ENCODE measurements at places on chromosomes 7 and 10.

DNA sequence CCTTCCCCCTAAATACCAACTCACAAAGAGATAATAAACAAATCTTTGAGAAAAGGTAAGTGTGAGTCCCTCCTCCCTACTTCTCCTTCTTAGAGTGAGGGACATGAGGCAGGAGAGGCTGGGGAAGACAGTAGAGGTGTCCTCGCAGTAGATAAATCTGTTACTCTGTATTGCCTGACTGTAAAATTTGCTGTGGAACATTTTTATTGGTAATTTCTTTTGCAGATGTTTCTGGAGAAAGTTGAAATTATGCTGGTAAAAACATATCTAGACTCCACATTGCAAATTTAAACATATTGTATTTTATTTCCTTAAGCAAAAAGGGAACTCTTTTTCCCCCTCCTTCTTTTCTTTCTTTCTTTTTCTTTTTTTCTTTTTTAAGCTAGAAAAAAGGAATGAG lies 58.5 kb downstream of the PLCE1 start:
- no peak for DNase-seq

GRCh38 chr10:116606061-116606483 lies 14.7 kb upstream of the PNLIPRP2 start:
- no peak for DNase-seq

GRCh38 chr10:2618690-2619089 lies 448.7 kb upstream of the PFKP start:
- no peak for DNase-seq

DNA sequence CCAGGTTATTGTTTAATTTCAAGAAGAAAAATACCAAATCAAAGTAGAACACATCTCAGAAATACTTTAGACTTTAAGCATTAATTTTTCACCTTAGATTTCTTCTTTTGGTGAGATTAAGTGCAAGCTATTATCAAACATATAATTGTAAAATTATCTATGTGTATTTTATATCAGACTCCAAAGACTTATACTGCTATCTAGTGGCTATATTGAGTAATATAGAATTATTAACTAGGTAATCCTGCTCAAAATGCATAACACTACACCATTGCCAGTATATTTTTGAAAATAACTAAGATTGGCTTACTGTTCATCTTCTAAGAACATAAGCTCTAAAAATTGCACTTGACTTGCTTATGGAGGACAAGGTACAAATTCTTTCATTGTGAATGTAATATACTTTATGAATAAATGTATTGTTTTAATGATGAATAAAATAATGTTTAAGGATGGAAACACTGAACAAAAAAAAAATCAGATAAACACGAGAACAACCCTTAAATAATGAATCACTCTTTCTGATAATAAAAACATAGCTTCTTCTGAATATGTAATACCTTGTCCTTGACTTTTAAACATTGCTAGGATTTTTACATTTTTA lies 86.7 kb upstream of the GNAI1 start:
- no peak for DNase-seq

- DNase-seq: no peak
Observed at GRCh38 chr10:117130346-117130745, 7.7 kb downstream of the VAX1 start.

DNA sequence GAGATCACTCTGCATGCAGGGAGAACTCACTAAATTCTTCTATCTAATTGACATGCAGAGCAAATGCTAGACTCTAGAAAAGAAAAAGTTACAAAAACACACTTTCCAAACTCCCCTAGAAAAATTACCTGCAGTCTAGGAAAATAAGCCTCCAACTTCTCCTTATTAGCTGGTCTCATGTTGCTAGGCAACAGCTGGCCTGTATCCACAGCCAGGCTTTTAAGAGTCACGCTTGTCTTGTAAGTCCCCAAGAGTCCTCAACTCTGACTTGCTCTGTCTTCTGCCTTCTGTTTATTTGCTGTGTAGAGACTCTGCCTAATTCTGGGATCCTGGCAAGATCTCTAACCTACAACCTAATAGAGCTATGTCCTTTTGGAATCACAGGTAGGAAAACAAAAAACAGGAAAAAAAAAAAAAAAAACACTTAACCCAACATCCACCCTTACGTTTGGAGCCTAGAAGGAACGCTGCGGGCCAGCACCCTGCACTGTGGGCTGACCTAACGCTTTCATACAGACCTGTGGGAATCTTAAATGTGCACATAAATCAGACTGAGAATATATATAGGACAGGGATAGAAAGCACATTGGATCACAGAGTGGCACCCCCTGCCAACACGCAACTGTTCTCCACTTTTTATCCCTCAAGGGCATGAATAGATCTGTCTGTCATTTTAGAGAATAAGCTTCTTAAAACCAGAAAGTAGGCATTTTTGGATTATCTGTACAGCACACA lies 117.0 kb upstream of the PTPRZ1 start:
- no peak for DNase-seq

GRCh38 chr7:131653418-131654248 lies 97.2 kb upstream of the PODXL start:
- no peak for DNase-seq

DNA sequence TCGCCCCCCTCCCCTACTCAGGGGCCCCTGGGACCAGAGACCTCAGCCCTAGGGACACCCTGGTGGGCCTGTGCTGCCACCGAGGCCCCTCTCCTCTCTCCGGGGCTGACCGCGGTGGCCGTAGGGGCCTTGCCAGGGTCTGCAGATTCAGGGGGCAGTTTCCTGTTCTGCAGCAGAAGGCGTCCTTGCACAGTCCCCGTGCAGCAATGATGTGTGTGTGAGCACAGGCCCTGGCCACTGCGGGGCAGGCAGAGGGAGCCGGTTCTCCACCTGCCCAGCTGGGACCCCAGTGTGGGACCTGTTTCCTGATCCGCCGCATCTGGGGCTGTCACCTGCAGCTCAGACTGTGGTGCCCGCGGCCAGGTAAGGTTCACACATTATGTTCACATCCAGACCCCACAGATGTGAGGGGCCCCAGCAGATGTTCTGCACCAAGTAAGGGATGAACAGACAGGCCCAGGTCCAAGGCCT lies 60.7 kb upstream of the DNAJB6 start:
- DNase-seq: no peak

- no peak for DNase-seq
Observed at GRCh38 chr7:139714163-139714901, 63.5 kb downstream of the HIPK2 start.

DNA sequence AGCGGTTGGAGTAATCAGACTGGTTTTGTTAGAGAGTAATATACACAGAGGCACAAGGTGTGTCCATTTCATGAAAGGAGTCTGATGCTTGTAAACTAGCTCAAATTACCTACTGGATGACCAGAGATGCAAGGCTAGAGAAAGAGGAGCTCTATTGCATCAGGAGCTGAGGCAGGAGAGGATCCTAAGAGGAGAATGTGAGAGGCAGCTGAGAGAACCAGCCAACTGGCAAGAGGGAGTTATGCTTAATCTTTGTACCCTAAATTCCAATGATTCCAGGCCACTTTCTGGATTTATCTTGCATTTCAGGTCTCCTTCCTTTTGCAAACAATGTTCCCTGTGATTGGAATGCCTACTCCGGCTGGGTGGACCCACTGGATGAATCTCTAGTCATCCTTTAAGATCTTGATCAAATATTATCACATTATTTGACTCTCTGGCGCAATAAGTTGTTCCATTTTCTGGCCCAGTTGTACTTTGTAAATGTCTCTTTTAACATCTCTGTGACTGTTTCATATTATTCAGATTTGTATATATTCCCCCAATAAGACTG lies 57.5 kb upstream of the PTPN12 start:
- no peak for DNase-seq

DNA sequence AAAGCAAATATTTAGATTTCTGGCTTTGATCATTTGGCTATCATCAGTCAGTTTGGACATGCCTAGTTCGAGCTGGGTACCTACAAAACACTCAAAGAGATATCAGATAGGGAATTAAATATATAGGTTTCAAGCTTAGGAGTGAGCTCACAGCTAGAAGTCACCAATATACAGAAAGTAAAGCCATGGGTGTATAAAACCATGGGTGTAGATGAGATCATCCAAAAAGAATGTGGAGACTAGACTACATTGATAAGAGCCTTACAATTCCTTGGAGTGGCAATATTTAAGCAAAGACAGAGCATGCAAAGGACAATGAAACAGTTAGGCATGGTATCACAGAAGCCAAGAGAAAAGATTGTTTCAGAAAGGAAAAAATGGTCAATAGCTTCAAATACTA lies 7.2 kb upstream of the RALA start:
- no peak for DNase-seq

GRCh38 chr10:101284101-101284743 lies 55.0 kb upstream of the LBX1 start:
- no peak for DNase-seq

DNA sequence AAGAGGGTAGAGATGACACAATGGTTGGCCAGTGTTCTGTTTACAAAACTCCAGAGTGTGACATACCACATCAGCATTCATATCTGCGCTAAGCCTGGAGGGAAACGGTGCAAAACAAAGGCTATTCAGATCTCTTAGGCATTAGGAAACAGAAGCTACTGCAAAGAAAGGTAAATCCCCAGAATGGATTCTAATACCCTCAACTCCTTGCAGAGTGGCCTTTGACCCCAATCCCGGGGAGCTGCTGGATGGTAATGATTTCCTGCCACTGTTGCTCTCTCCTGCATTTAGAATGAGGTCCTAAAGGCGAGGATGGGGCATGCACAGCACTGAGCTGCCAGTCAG lies 65.2 kb downstream of the AOAH start:
- DNase-seq: no peak

GRCh38 chr7:101163279-101164070 lies 1.9 kb downstream of the VGF start:
- DNase-seq: no peak

- no peak for DNase-seq
Observed at GRCh38 chr7:155269766-155270585, 27.7 kb upstream of the INSIG1 start.

- DNase-seq: no peak
Observed at GRCh38 chr10:93807371-93807770, 49.6 kb downstream of the LGI1 start.

- DNase-seq: no peak
Observed at GRCh38 chr7:134811765-134812164, 32.3 kb downstream of the CALD1 start.

- no peak for DNase-seq
Observed at GRCh38 chr10:14560274-14560673, 214.4 kb downstream of the FAM107B start.

- DNase-seq: no peak
Observed at GRCh38 chr10:13201132-13201531, 33.0 kb downstream of the UCMA start.

DNA sequence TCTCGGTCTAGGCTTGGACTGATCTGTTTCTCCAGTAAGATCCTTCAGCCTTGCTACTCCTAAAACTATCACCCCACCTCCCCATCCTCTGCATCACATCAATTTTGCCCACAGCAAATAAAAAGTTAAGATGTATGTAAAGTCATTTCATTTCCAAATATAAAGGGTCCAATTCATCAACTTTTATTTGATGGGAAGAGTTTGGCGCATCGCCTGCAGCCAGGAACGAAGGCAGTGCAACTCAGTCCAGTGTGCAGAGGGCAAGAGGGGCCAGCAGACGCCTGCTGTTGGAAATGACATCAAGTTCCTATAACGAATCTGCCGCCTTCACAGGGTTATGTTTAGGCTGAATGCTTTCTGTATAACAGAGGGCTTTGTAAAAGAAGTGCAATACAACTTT lies 97.0 kb downstream of the SVIL start:
- no peak for DNase-seq

DNA sequence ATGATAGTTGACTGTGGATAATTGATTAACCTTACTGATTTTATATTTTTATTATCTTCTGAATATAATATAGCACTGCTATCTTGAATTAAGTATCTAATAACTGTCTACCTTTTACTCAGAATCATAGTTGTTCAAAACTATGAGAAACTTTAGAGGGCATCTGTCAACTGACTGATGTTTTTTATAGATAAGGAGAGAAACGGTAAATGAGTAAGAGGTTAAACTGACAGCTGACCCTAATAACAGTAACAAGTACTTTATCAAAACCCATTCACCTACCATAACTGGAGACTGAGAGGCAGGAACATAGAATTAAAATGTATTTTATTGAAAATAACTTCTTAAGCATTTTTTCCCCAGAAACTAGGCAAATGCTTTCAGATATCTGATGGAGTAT lies 62.2 kb downstream of the CYP51A1 start:
- DNase-seq: no peak

DNA sequence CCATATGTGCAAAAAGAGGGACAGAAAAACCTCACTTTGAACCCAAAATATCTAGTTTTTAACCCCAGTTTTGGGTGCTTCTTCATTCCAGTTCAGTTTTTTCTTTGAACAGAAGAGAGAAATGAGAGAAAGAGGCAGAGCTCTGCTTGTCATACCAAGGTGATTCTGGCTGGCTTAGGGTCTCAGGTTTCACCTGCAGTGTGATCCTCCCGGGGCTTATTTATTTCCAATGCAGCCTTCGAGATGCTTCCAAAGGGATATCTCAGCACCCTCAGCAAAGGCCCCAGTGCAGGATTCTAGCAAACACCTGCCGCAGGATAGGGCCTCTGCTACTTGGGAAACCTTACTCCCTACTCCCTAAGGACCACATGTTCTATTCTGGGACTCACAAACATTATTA lies 131.3 kb downstream of the WDR11 start:
- no peak for DNase-seq

- no peak for DNase-seq
Observed at GRCh38 chr10:124740369-124741280, 3.6 kb downstream of the FAM53B start.

GRCh38 chr10:49781247-49781646 lies 19.1 kb upstream of the OGDHL start:
- no peak for DNase-seq

DNA sequence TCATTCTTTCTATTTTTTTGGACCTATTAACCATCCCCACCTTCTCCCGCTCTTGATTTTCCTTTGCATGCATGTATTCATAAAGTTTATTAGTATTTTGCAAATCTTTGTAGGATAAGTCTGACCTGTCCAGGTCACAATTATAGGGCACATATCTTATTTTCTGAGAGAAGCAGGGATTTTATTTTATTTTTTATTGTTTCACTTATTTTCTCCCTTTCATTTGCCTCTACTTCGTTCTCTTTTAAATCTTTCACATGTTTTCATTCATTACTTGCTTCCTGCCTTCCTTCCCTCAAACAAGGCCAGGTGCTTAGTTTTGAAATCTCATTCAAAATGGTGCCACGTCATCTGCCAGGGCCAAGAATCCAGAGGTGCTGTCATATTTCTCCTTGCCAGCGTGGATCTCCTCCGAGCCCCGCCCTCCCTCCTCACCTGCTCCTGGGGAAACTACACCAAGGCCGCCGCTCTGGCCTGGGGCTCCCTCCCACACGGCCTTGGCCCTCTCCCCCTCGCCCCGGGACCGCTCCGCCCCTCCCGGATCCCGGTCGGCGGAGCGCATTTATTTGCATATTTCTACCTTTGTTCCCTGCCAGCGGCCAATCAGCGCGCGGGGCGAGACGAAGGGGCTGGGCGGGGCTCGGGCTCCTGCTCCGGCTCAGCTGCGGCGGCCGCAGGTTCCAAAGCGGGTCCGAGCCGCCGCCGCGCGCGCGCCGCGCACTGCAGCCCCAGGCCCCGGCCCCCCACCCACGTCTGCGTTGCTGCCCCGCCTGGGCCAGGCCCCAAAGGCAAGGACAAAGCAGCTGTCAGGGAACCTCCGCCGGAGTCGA lies at the start of gene TSPAN13:
Gene TSPAN13, plus strand, starts transcription at position 654 of the 830 bp plus-strand sequence. CDS start 213 bp downstream, outside the sequence.
- peak; percentile 37 for DNase-seq

Measured in central memory CD4-positive, alpha-beta T cell (primary cell).